ENCODE measurements at places on chromosomes 6 and 20.

GRCh38 chr6:116156405-116157326 lies 30.7 kb upstream of the COL10A1 start:
- DNase-seq: no peak

GRCh38 chr6:106309766-106310373 lies 15.7 kb downstream of the ATG5 start:
- DNase-seq: no peak

DNA sequence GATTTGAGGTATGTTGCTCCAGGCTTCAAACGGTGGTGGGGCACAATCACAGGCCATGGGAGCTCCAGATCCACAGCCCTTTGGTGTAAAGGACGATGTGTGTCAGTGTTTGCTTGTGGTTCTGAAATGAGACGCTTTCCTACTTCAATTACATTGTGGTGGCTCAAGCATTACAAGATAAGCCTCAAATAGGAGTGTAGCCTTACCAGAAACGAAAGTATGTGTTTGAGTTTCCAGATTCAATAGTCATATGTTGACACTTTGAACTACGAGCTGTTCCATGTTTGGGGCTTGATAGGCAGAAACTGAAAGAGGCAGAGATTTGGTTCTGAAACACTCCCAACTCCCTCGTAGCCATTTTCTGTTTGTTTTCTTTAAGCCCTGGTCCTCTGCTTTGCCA lies 187.1 kb downstream of the MYLK4 start:
- DNase-seq: no peak

- no peak for DNase-seq
Observed at GRCh38 chr6:22612236-22612635, 42.9 kb downstream of the HDGFL1 start.

GRCh38 chr6:41743406-41744235 lies 3.6 kb downstream of the PGC start:
- DNase-seq: no peak

GRCh38 chr20:12331236-12331635 lies 413.5 kb downstream of the BTBD3 start:
- DNase-seq: no peak

DNA sequence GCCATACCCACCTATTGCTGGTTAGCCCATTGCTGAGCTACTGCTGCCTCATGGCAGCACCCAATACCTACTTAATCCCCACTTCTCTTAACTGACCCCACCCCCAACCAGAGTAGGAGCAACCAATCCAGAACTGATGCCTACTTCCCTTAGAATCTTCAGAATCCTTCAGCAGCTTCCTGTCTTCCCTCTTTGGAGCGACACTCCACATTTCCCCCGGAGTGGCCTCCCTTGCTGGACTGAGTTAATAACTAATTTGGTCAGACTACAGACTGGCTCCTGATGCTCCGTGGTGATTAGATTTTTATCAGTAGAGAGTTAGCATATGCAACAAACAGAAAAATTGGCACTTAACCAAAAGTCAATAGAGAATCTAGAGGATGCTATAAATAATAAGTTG lies 51.2 kb upstream of the UBR2 start:
- no peak for DNase-seq

GRCh38 chr20:23114448-23115082 lies 28.4 kb upstream of the CD93 start:
- no peak for DNase-seq

DNA sequence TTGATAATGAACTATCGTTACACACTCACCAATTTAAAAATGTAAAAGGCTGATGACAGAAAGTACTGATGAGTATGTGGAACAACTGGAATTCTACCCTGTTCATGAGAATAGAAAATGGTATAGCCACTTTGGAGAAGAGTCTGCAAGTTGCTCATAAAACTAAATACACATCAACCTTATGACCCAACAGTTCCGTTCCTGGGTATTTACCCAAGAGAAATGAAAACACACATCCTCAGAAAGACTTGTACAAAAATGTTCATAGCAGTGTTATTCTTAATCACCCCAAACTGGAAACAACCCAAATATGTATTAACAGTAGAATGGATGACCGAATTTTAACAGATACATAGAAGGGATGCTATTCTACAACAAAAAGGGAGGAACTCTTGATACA lies 145.7 kb upstream of the LRFN2 start:
- no peak for DNase-seq

GRCh38 chr6:30158475-30159040 lies 2.5 kb downstream of the TRIM10 start:
- DNase-seq: no peak

DNA sequence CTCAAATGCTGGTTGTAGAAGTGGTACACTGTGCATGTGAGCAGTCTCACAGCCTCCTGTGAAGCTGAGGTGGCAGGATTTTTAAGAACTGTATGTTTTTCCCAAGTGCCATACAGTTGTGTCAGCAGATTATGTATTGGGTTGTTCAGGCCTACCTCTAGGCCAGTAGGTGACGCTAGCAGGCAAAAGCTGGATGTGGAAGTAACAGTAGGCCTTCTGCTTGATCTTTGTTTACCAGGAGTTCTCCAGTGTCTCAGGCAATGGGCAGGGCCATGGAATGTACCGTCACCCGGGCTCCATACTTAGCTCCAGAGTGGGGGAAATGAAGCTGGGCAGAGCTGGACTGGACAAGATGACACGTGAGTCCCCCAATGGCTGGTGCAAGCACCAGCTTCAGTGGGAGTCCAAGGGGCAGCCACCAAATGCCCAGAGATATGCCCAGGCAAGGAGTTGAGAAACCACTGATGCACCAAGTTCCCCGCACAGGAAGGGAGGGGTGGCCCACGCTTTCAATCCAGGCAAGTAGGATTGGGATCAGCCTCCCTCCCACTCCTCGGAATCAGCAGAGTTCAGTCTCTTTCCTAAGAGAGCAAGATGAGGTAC lies 289.7 kb downstream of the HTR1B start:
- DNase-seq: no peak

- DNase-seq: no peak
Observed at GRCh38 chr6:142746524-142746923, 198.5 kb downstream of the HIVEP2 start.

DNA sequence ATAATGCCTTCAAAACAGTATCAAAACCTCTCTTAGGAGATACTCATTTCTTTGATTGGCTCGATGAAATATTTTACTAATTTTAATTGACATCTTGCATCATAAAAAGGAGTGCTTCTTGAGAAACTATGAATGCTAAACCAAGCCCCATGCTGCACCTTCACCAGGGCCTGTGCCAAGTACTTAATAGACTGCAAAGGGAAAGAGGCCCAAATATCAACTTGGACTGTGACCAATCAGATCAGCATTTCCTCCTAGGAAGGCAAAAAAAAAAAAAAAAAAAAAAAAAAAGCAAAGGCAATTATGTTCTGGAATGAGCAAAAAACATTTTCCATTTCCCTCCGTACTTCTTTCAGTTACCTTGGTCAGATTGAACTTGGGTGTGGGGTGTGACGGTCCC lies 253.0 kb upstream of the SOX4 start:
- DNase-seq: no peak

- peak; percentile 3 for DNase-seq
Observed at GRCh38 chr6:12637960-12638641, 78.5 kb upstream of the PHACTR1 start.

GRCh38 chr20:47231382-47232039 lies 125.0 kb downstream of the ZMYND8 start:
- no peak for DNase-seq

DNA sequence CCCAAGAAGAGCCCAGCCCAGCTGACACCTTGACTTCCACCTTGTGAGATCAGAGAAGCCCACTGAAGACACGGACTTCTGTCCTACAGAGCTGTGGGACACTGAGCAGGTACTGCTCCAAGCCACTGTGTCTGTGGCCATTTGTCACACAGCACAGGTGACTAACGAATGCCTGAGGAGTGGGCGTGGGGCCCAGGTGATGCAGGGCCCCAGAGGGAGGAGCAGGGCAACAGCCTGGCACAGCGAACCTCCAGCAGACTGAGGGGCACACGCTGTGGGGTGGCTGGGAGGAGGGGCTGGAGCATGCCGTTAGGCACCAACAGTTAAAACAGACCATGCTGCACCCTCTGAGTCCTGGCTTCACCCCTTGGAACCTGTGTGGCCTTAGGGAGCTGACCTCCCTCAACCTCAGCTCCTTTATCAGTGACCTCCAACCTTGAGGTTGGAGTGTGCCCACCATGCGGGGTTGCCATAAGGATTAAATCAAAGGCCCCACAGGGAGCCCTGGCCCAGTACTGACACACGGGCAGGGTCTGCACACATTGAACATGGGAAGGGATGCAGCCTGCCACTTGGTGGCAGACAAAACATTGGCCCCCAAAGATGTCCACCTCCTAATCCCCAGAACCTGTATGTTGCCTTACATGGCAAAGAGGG lies 119.9 kb upstream of the CST7 start:
- DNase-seq: no peak

- no peak for DNase-seq
Observed at GRCh38 chr6:150314230-150315188, 54.3 kb upstream of the IYD start.

GRCh38 chr6:119484598-119484997 lies 135.0 kb upstream of the MAN1A1 start:
- no peak for DNase-seq

- DNase-seq: no peak
Observed at GRCh38 chr20:1171461-1172093, 13.2 kb downstream of the TMEM74B start.

DNA sequence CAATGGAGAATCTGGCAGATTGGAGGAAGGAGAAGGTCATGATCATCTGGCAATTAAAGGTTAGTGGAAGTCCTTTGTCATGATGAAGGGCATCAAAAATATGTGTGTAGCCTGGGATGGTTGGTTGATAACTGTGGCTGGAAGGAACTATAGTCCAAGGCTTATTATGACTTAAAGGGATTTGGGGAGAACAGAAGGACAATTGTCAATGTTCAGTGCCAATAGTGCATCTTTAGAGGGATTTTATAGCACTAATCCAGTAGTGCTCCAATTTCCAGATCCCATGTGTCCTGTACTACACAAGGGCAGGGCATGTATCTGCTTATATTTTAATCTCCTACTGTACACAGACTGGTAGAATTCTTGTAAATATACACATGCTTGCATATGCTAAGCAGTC lies 5.0 kb upstream of the ZBTB24 start:
- DNase-seq: no peak

DNA sequence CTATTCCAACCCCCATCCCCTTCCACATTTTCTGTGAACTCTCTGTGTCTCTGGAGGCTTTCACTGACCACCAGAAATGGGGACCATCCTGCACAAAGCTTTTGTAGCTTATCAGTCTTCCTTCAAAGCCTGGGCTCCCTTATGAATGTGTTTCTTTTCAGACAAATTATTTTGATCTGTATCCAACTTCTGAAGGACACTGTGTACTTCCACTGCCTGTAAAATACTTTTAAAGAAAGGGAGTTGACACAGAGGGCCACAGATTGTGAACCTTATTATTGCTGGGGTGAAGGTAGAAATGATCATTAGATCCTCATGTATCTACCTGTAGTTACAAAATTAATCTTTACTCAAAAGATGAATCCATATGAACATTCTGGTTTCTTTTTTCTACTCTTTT lies 135.6 kb downstream of the CARMIL1 start:
- DNase-seq: no peak

- DNase-seq: no peak
Observed at GRCh38 chr6:75735491-75736186, 13.4 kb upstream of the MYO6 start.

Data from stimulated activated CD8-positive, alpha-beta memory T cell treated with anti-CD3 and anti-CD28 coated beads, Interleukin-15, amount 100 ng/mL, for 24 hours (primary cell).